ENCODE measurements at places on chromosomes 6 and 20.

GRCh38 chr6:15453622-15454021 is 207.8 kb downstream of the JARID2 start:
- no peak for DNase-seq

DNA sequence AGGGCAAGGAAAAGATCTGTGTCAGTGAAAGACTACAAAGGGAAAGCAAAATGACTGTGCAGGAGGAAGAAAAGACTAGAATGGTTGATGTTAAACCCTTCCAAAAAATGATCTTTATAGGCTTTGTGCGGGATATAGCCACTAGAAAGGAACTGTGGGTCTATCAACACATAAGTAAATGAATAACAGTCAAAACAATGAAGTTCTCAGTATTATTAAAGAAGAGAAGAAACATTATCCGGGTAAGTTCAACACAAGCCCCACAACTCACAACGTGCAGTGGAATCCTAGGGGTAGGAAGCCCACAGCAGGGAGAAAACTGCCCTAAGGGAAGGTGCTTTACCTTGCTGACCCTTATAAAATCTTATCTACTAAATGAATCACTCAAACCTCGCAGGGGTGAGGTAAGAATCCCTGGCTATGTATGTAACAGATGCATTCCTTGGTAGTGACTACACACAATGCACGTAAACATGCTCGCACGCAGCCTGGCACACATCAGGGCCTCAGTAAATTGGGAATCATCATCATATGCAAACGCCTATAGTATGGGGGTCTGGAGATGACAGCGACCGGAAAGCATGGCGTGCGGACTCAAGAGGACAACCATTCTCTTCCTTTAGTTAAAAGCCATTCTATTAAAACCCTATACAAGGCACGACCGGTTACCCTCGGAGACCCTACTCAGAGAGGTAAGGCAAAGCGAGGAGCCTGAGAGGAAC is 11.3 kb downstream of the TFAP2A start:
- no peak for DNase-seq

- peak; percentile 75 for DNase-seq
Observed at GRCh38 chr20:24102290-24102689, 113.7 kb upstream of the GGTLC1 start.

GRCh38 chr6:163637524-163637923 is 223.0 kb downstream of the QKI start:
- no peak for DNase-seq

GRCh38 chr6:107435798-107436197 is 23.6 kb downstream of the PDSS2 start:
- DNase-seq = no peak

- DNase-seq = no peak
Observed at GRCh38 chr6:54255886-54256285, 52.4 kb upstream of the TINAG start.

DNA sequence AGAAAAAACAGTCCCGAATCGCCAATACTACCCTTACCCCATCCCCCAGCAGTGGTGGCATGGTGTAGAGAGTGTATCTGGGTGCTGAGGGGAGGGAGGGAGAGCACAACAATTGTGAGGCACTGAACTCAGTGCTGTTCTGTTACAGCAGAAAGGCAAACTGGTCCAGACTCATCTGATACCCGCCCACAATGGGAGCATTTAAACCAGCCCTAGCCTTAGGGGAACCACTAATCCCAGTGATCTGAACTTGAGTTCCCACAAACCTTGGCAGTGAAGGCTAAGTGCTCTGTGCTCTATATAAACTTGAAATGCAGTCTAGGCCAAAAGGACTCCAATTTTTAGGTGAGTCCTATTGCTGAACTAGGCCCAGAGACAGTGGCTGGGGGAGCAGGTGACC is 666.4 kb upstream of the PTCHD4 start:
- no peak for DNase-seq

Data from hematopoietic multipotent progenitor cell treated with erythropoietin and hydrocortisone succinate and interleukin-3 and kit ligand, for 4 days (in vitro differentiated cells).